GM04503 (cell line): ENCODE measurements at places on chromosomes 1 and 21.

DNA sequence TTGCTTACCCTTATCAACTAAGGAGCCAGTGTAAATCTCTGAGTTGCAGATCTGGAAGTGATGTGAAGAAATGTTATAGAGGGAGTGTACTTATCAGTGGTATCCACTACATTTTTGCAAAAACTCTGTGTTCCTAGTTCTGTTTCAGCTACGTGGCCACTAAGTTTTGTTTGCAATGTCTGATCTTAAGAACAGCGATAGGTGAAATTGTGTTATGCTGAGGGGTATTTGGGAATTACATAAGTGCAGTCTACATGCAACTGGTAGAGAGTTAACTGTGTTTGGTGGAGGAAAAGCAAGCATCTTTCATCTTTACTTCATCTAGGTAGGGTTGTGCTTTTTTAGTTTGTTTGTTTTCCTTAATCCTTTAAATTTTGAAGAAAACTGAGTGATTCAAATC is 198.8 kb upstream of the SGIP1 start:
- no peak for DNase-seq

- peak; percentile 88 for DNase-seq
These were observed 6.7 kb upstream of the PTPN14 start for GRCh38 chr1:214557952-214558735.

- no peak for DNase-seq
These were observed 191.7 kb upstream of the CAMK1G start for GRCh38 chr1:209391792-209392191.

- DNase-seq: no peak
These were observed 4.1 kb downstream of the ZC3H12A start for GRCh38 chr1:37478451-37478881.

DNA sequence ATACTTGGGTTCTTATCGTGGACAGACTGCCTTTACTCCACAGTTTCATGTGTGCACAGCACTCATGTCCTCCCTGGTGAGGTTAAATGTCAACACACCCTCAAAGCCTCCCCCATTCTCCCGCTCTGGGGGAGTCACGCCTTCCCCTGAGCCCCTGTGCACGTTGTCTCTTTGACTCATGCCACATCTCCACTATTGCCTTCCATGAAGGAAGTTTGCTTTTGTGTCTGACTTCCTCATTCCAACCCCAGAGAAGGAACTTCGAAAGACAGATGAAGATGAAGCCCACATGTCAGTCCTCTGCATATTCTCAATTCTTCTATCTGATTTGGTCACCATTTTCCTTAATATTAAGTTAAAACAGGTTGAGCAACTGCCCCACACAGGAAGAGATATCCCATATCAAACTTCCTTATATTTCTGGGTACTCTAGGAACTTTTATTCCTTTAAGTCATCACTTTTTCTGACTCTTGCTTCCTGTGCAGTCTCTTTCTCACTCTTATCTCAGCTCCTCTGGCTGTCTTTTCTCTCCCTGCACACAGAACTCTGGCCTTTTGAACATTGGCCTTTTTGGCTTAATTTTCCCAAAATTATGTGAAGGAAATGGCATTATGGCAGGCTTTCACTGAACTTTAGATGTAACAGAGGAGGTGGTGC is 41.5 kb downstream of the C4BPA start:
- DNase-seq: no peak

- DNase-seq: no peak
These were observed 18.1 kb downstream of the ITSN1 start for GRCh38 chr21:33660406-33660805.

DNA sequence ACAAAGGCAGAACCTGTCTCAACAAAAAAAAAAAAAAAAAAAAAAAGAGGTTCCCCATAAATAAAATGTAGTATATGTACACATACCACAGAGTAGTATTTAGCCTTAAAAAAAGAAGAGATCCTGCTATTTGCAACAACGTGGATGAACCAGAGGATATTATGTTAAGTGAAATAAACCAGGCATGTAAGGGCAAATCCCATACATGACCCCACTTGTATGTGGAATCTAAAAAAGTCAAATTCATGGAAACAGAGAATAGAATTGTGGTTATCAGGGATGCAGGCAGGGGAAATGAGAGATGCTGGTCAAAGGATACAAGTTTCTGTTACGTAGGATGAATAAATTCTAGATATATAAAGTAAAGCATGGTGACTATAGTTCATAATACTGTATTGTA is 16.7 kb downstream of the SLC44A3 start:
- DNase-seq: no peak

- DNase-seq: no peak
These were observed 198.6 kb downstream of the ADGRL2 start for GRCh38 chr1:81999364-81999763.

DNA sequence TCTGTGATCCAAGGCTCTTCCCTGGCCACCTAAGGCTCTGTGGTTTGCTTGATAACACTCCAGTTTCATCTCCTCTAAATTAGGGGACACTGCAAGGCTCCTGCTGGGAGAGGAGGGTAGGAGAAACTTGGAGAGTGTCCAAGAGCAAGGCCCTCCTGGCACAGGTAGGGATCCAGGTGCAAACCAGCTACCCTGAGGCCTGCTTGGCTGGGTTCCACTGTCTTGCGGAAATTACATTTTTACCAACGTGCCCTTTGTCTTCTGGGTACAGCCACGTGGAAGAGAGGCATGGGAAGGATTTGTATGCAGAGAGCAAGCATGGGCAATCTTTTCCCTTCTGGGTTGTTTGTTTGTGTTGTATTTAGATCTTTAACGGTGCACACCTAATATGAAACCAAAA is 132.5 kb downstream of the PRDM2 start:
- DNase-seq: no peak

DNA sequence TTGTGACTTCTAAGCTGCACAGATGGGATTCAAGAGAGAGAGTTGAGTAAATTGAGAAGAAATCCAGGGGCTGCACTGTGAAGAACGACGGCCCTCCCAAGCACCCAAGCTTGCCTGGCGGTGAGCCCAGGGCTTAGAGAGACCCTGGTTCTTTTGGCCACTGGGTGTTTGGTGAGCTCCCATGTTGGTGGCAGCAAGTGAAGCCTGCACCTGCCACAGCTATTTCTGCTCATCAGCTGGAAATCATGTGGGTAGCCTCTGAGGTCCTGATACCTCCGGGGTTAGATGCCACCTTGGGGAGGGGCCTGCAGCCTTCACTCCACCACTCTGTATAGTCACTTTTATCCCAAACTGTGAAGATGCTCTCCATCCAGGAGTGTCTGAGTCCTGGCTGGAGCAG is 6.2 kb upstream of the BTG2 start:
- DNase-seq: no peak

DNA sequence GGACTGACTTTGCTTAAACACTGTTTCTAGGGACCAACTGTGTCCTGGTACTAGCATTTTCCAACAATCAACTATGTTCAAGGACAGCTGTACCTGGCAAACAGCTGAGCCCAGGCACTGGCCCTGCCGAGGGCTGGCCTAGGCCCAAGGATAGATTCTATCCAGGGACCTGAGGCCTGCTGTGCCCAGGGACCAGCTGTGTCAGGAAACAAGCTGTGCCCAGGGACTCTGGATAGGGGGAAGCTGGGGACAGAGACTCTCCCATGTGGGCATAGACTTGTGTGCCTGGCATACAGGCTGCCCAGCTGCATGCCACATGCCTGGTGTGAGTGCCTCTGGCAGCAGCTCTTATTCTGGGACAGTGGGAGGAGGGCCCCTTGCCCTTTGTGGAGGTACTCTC is 38.1 kb upstream of the POU3F1 start:
- DNase-seq: no peak

DNA sequence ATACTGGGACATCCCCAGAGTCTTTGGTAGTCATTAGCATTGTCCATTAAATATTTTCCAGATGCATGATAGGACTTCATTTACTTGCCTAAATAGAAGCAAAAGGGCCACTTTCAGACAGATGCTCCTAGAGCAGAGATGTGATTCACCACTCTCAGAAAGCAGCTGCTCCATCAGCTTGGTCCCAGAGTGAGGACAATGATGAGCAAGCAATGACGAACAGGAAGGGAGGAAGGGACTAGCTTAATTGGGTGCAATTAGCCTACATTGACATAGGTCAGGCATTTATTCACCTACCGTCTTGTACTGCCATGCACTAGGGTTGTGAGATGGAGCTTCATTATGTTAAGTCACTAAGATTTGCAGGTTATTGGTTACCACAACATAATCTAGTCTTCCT is 85.1 kb upstream of the PLXNA2 start:
- no peak for DNase-seq

GRCh38 chr1:36053978-36054377 is 29.9 kb upstream of the TEKT2 start:
- DNase-seq: no peak

- peak; percentile 84 for DNase-seq
These were observed 2.3 kb upstream of the GADD45A start for GRCh38 chr1:67682659-67683197.

DNA sequence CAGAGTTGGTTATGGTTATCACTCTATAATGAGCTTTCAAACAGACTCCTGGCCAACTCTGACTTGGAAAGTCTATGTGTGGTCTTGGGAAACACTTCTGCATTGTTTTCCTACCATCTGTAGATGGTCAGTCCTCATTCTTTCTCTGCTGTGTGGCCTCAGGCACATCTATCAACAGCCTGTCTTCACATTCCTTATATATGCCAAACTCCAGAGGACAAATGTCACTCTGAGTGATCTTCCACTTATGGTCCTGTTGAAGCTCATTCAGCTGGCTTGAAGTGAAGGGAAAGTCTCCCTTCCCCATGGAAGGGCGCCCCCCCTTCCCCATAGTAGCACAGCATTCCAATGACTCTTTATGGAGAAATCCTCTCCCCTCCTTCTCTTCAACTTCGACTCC is 58.7 kb downstream of the VANGL2 start:
- no peak for DNase-seq

GRCh38 chr1:64518692-64519481 is 49.0 kb downstream of the CACHD1 start:
- DNase-seq: no peak

GRCh38 chr1:178531887-178532286 is 19.0 kb downstream of the TEX35 start:
- DNase-seq: no peak

DNA sequence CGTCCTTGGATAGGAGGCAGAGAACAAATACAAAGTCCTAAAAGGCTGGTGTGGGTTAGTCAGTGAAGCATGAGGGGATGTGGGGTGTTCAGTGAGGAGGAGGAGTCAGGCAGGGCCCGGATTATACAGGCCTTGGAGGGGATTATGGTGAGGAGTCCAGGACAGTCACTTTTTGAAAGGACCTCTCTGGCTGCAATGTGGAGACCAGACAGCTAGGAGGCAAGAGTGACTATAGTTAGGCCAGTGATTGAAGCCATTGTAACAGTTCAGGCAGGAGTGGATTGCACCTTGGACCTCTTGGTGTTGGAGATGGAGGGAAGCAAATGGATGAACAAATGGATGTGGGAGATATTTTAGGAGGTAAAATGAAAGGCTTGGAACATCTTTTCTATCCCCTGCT is 115.8 kb downstream of the C1orf94 start:
- no peak for DNase-seq

- DNase-seq: no peak
These were observed 132.8 kb downstream of the PTPRC start for GRCh38 chr1:198771563-198772153.

- DNase-seq: no peak
These were observed 20.9 kb downstream of the TMPRSS2 start for GRCh38 chr21:41487082-41487481.

GRCh38 chr21:46304437-46304836 is 18.3 kb downstream of the YBEY start:
- no peak for DNase-seq

DNA sequence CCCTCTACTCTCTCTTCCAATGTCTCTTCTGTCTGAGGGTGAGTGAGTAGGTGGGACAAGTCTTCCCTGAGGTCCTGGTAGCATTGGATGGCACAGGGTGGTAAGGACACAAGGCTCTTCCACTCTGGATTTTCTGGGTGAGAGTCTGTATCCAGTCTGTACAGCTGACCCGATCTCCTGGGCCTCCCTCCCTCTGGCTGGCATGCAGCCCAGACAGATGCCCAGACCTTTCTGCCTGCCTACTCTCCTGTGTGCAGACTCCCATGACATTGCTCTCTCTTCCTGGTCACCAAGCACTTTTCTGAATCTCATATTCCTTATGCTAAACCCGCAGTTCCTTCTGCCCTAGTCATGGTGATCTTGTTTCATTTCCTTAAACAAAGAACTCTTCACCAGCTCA is 100.3 kb downstream of the GRIK3 start:
- DNase-seq: no peak

DNA sequence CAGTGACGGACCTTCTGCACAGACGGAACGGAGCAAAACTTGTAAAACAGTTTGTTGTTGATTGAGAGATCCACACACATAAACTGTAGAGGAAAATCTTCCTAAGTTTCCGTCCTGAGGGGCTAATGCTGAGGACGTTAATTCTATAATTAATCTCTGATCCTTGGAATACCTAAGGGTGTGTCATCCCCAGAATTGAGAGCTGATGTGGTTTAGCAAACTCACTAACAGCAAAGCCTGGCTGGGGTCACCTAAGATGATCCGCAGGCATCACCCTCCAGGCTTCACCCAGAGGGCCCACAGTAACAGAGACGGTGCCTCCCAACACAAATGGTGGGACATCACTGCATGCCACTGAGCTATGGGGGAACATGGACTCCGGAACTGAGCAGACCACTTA is 97.5 kb downstream of the SMYD2 start:
- no peak for DNase-seq

GRCh38 chr1:50570066-50570468 is 146.8 kb upstream of the DMRTA2 start:
- no peak for DNase-seq

DNA sequence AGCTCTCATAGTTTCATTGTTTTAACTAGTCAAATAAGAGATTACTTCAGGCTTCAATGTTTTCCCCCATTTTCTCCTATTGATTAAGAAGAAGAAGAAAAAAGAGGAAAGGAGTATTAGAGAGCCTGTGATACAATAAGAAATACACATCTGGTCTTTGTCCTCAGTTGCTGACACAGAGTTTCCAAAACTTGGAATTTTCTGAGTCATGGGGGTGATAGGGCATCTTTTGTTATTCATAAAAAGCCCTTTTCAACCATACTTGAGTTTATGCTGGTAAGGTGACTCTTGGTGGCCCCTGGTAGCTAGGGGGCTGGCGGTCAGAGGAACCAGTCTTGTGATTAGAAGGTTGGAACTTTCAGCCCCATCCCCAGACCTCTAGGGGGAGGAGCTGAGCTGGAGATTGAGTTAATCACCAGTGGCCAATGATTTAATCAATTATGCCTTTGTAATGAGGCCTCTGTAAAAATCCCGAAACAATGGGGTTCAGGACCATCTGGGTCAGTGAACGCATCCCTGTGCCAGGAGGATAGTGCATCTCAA is 28.9 kb upstream of the KLF18 start:
- DNase-seq: peak; percentile 6

DNA sequence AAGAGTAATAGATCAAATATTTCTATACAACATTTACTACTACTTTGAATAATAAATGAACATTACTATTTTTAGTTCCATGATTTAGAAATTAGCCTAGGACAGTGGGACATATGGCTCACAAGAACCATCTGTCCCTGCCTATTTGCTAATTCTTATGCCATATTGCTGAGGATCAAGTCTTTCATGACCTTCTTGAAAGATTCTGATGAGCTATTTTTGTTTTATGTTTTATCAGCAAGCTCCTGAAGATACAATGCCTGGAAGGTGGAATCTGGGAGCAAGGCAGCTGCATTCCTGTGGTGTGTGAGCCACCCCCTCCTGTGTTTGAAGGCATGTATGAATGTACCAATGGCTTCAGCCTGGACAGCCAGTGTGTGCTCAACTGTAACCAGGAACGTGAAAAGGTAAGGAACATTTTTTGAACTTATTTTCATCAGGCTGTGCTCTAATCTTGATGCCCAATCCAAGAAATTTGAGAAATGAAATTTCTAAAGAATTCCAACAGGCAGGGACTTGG is 326.7 kb downstream of the PAPPA2 start:
- peak; percentile 1 for DNase-seq
